ENCODE measurements at places on chromosomes 4 and X.

DNA sequence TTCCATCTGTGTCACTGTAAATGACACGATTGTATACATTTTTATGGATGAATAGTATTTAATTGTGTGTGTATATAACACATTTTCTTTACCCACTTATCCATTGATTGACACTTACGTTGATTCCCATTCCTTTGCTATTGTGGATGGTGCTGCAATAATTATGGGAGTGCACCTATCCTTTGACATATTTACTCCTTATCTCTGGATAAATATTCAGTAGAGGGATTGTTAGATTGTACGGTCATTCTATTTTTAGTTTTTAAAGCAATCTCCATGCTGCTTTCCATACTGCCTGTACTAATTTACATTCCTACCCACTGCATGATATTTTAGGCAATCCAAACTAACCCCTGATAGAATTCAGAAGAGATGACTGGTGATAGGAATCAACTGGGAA lies 980.1 kb downstream of the FSTL5 start:
- DNase-seq: no peak

DNA sequence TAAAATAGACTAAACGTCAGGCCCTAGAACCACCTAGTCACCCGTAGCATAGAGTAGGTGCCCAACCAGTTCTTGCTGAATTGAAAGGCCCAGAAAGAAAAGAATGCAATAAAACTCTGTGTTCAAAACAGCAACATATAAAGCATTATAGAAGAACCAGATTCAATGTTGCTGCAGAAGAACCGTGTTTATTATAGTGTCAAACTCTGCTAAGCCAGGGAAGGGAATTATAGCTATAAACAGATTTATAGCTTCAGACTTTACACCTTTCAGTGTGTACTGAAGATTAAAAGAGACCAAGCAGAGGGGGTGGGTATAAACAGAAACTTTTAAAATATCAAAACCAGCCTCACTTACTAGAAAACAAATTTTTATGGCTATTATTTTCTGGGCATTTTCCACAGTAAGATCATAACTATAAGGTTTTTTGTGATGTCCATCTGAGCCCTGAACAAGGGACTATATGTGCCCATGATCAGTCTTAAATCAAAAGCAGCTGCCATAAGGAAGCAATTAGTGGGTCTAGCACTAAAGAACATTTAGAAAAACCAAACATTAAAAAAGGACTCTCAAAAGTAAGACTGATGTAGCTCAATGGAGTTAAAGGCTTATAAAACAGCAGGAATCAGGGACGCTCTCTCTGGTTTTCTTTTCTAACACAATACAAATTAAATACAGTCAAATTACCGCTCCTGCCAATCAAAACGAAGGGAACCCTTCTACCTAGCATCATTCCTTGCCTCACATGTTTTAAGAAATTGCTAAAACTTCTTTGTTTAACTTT lies 219.7 kb upstream of the ETNPPL start:
- no peak for DNase-seq

DNA sequence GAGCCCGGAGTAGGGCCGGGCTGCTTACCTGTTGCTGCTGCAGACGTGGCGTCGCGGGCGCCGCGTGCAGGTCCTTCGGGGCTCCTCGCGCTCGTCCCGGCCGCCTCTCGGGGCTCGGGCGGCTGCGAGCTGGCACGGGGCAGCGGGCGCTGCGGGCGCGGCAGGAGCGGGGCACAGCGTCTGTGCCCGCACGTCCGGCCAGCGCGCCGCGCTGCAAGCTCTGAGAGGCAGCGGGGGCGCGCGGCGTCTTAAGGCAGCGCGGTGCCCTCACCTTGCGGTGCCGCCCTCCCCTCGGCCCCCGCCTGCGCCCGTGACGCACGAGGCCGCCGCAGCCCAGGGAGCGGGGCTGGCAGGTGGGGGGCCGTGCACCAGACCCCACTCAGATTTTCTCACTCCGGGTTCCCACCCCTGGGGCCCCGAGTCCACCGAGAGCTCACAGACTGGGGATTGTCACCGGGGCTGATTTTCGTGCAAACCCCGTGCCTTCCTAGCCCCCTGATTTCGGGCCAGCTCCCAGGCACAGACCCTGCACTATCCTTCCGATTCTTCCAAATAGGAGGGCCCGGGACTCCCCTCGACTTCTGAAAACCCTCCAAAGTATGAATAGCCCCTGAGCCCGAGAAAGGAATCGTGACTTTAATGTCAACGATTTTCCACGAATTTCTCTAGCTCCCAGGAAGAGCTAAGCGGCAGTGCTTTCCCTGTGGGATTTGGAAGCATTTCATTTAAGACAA lies at the start of gene GPR101:
Gene GPR101, minus strand, starts transcription at position 222 of the 734 bp plus-strand sequence. CDS start 2,321 bp downstream, outside the sequence.
- no peak for DNase-seq

GRCh38 chr4:54096295-54096962 lies 3.5 kb upstream of the GSX2 start:
- no peak for DNase-seq

DNA sequence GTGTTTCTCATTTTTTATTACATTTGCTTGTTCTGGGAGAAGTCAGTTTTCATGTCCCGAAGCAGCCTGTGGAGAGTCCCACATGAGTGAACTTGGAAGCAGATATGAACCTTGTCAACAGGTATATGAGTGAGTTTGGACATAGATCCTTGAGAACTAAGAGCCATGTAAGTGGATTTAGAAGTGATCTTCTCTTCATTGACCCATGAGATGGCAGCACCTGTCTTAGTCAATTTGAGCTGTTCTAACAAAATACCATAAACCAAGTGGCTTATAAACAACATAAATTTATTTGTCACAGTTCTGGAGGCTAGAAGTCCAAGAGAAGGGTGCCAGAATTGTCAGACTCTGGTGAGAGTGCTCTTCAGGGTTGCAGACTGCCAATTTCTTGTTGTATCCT lies 1043.8 kb downstream of the ADGRL3 start:
- DNase-seq: no peak

DNA sequence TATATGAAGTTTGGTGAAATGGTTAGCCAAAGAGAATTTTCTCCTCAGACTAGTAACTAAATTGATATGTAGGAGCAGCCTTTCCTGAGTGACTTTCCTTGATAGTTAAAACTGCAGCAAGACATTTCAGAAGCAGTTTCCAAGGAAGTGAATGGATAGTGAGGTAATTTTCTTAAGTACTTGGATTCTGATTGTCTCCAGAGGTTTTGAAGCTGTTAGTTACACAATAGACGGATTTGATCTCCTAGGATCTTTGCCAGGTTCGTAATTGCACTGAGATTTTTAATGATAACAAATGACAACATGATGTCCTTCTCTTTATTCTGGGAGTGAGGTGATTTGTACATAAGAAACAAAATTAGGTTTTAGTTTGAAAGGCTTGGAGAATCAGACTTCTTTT lies 29.2 kb downstream of the PRRG1 start:
- no peak for DNase-seq

DNA sequence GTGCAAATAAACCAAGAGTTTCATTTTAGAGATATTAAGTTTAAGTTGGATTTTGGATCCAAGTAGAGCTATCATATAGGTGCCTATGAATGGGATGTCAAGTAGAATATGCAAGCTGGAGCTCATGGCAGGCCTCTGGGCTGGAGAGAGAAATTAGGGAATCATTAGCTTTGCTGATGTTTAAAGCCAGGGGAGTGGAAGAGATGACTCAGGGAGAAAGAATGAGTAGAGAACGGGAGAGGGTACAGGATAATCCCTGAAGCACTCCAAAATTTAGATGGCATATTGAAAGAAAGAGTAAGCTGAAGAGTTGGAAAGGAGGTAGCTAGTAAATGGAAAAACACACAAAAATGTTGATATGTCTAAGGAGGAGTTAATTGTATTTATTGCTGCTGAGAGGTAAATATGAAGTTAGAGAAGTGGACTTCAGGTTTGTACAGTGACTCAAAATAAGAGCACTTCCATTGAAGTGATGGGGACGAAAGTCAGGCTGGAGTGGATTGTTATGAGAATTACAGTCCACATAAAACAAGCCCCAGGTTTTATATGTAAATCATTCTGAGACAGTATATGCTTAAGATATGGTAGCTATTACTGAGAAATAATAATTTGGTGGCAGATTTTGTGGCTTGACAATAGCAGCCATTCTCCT lies 72.5 kb upstream of the GRXCR1 start:
- DNase-seq: no peak

DNA sequence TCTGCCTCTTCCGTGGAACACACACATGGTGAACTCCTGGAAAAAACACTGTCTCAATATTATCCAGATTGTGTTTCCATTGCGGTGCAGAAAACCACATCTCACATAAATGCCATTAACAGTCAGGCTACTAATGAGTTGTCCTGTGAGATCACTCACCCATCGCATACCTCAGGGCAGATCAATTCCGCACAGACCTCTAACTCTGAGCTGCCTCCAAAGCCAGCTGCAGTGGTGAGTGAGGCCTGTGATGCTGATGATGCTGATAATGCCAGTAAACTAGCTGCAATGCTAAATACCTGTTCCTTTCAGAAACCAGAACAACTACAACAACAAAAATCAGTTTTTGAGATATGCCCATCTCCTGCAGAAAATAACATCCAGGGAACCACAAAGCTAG lies 87.9 kb downstream of the TET2 start:
- DNase-seq: no peak

DNA sequence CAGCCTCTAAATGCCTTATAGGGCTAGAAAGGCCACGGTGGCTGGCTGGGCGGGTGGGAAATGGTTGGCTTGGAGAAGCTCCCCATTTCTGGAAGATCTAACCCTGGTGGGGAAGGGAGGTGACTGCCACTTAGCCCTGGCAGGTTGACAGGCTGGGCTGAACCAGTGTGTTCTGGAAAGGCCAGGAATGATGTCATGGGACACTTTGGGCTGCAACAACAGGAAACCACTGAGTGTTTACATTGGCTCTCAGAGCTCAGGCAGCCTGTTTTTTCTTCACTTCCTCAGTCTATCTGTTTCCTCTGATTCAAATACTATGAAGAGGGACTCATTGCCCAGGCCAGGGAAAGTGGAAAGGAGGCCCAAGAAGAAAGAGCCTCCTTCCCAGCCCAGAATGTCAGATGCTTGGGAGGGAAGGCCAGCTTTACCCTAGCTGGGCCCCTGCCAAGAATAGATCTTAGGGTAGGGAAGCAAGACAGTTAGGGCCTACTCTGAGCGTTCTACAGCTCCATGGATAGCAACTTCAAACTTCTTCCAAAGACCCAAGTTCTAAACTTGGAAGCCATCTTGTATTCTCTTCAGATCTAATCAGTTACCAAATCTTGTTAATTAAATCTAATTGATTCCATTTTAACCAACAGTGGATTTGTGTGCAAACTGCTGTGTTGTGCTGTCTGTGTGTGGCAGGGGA lies 65.8 kb upstream of the MSN start:
- DNase-seq: peak; percentile 70

GRCh38 chrX:87338510-87338909 lies 179.1 kb upstream of the KLHL4 start:
- no peak for DNase-seq

GRCh38 chrX:68724531-68725020 lies 77.1 kb downstream of the STARD8 start:
- DNase-seq: no peak

- no peak for DNase-seq
Measured at GRCh38 chr4:148514041-148514440, 71.8 kb upstream of the NR3C2 start.

DNA sequence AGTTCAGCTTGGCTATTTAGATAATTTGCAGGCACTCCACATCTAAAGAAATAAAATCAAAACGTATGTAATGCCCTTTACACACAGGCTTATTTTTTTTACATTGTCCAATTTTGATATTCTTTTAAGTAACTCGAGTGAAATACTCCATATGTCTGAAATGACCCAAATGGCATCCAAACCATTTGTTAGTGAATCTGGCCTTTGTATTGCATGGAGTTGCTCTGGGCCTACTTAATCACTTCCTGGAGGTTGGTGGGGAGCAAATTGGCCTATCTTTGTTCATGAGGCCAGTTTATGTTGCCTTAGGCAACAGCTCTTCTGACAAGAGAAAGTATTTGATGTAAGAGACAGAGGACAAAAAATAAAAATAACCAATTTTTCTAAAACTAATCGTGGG lies 47.6 kb upstream of the TMEM131L start:
- DNase-seq: no peak

DNA sequence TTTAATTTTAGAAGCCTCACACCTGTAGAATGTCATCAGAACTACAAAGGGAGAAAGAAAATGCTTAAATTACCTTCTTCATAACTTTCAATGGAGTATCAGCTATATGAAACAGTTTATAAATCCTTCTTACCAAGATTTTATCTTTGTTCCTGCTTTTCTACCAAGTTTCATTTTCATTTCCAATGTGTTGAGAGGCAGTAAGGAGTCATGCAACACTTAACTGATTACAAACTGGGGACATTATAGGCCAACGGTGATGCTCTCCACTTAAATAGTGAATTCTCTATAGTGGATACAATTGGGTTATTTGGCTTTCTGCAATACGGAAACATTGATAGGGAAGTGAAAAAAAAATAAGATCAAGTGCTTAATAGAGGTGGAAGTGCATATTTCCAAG lies 145.2 kb upstream of the FTHL17 start:
- no peak for DNase-seq

GRCh38 chr4:40316333-40316781 lies 18.8 kb upstream of the CHRNA9 start:
- peak; percentile 52 for DNase-seq

- no peak for DNase-seq
Measured at GRCh38 chrX:23776363-23776762, 6.6 kb upstream of the SAT1 start.

- no peak for DNase-seq
Measured at GRCh38 chr4:117135634-117136354, 50.4 kb upstream of the TRAM1L1 start.

- DNase-seq: no peak
Measured at GRCh38 chrX:2548711-2549423, 48.1 kb upstream of the DHRSX start.

- DNase-seq: no peak
Measured at GRCh38 chrX:86914569-86914968, 603.0 kb upstream of the KLHL4 start.

DNA sequence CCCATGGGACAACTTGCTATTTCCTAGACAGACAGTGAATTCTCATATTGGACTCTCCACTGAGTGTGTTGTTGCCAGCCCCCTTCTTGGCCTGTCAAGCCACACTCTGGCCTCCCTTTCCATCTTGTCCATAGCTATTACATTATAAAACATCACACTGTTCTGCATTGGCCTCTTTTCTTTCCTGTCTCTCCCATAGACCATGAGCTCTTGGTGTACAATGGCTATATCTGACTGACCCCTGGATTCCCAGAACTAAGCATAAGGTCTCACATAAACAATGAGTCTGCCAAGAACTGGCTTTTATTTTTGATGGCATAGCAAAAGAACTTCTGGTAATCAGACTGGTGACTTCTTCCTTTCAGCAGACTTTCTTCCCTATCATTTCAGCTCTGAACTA lies 23.8 kb downstream of the STARD8 start:
- no peak for DNase-seq

DNA sequence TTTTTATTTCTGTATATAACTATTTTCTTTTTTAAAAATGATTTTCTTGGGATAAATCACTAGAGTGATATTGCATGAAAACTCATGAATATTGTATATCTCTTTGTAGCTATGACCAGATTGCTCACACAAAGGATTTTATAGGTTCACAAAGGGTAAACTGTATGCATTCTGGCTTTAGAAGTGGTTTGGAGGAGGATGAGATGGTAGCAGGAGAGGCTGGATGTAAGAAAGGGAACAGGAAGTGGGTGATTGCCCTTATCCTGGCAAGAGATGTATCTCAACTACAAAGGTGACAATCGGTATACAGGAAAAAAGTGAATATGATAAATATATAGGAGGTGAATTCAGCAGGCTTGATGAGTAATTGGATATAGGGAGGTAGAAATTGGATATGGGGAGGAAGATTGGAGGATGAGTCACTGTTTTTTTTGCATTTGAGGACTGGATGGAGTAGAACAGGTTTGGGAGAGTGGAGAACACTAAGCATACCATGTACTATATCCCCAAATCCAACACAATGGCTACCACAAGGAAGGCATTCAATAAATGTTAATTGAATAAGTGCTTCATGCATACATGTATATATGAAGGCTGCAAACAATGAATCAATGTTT lies 9.9 kb downstream of the FGG start:
- DNase-seq: no peak

Data from activated CD4-positive, alpha-beta memory T cell treated with anti-CD3 and anti-CD28 coated beads for 36 hours (primary cell).